Colonic mucosa (tissue), 4 donors: ENCODE measurements at places on chromosomes 16 and 17.
A peak's percentile ranks its signal among the peaks of the same experiment; 100 is the strongest.

- no peak for DNase-seq
- H3K27me3 ChIP-seq = no peaks in the 10 kb centered on the region
- no peaks in the 10 kb centered on the region for H3K4me1 ChIP-seq
- no peak overlapping the region for H3K27ac ChIP-seq
- H3K36me3 ChIP-seq = no peaks in the 10 kb centered on the region
Observed at GRCh38 chr16:11966173-11966572, 1.2 kb downstream of the TNFRSF17 start.

- no peak overlapping the region for H3K27ac ChIP-seq
- no peaks in the 10 kb centered on the region for H3K27me3 ChIP-seq
- DNase-seq = no peak
- no peaks in the 10 kb centered on the region for H3K36me3 ChIP-seq
- H3K4me1 ChIP-seq = no peaks in the 10 kb centered on the region
Observed at GRCh38 chr16:17177959-17178905, 292.5 kb downstream of the XYLT1 start.

DNA sequence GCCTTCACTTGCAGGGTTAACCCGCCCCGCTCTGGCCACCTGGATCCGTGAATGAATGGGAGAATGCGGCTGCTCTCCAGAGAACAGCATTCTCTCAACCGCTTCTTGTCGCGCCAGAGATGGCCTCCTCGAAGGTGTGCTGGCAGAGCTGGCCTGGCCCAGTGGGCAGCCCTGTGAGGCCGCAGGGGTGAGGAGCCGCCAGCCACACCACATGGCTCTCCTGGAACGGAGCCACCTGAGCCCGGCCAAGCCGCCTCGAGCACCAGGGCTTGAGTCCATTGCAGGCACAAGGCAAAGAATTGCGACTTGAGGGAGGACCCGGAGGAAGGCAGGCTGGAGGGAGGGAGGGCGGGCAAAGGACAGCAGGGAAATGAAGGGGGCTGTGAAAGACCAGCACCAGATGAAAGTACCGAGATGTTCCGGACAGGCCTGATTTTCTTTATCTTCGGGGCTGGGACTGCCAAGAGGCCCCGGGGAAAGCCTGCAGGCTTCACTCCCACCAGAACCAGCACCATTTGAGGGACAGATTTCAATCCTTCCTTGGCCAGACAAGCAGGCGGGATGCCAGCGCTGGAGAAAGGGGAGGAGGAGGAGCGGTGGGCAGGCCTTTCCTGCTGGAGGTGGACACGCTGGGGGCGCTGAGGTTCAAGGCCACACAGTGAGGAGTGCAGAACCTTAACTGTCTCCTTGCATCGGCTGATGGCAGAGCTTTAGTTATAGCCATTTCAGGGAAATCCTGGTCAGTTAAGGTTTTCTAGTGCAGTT lies 69.4 kb downstream of the MRC2 start:
- H3K27ac ChIP-seq = no peak overlapping the region
- H3K4me1 ChIP-seq = no peaks in the 10 kb centered on the region
- H3K27me3 ChIP-seq = no peaks in the 10 kb centered on the region
- H3K4me3 ChIP-seq = no peak overlapping the region
- no peaks in the 10 kb centered on the region for H3K36me3 ChIP-seq
- no peak for DNase-seq

DNA sequence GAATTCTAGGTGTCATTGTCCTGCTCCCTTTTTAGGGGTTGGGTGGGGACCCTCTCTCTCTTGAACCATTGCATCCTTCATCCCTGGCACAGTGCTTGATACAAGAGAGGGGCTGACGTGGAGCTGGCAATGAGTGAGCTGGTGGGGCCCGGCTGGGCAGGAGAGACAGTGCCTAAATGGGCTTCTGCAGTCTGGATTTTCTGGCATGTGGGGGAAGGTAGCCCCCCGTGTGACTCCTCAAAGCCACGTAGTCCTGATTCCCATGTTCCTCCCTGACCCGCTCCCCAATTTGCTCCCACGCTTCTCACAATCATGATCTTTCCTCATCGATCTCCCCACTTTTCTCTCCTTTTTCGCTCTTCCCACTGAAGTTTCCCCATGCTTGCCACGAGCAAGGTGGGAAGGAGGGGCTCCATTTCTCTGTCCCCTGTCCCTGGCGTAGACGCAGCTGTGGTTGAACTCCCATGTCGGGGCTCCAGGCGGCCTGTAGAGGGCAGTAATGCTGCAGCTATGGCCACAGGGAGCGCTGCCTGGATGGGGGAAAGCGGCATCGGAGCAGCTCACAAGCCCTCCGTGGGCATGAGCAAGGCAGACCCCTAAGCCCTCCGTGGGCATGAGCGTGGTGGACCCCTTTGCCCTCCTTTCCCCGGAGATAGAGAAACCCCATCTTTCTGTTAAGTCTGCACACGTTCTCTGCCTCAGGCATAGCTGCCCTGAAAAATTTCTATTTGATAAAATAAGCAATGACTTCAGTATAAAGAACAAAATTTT lies 47.5 kb downstream of the HAPSTR1 start:
- no peaks in the 10 kb centered on the region for H3K27me3 ChIP-seq
- H3K4me1 ChIP-seq = no peaks in the 10 kb centered on the region
- no peaks in the 10 kb centered on the region for H3K36me3 ChIP-seq
- DNase-seq = peak; percentile 72
- H3K4me3 ChIP-seq = no peak overlapping the region

DNA sequence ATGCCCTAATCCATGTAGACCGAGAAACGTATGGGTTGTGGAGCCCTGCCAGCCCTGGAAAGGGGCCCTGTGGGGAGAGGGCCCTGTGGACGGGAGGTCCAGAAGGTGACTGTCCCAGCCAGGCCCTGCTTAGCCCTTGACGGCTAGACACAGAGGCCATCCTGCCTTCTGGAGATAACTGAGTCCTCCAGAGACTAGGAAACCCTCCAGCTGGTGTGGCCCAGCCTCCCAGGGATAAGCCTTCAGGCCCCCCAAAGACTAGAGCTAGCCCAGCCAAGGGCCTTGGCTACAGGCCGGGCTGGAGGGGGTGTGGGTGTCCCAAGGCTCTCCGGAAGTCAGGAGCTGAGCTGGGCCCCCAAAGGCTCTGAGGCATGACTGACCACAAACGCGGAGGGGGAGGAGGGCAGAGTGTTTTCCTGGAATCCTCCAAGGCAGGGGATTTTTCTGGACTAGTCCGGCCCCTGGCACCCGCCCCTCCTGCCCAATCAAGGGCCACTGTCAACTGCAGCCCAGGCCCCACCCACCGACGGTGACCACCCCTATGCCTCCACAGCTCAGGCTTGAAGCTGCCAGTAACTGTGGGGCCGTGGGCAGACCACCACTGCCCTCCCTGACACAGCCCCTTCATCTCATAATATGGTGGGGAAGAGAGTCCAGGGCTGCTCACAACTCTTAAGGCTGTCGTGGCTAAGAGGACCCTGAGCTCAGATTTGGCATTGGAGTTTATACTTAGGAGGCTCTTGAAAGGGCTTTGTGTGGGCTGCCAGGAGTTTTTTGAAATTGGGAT lies 885 bp upstream of the VASN start:
- H3K27me3 ChIP-seq = no peaks in the 10 kb centered on the region
- peak; percentile 66 for DNase-seq
- H3K27ac ChIP-seq = peak overlapping the region; percentile 45
- H3K4me1 ChIP-seq = peaks cover 3% of the 10 kb centered on the region
- no peak overlapping the region for H3K4me3 ChIP-seq

DNA sequence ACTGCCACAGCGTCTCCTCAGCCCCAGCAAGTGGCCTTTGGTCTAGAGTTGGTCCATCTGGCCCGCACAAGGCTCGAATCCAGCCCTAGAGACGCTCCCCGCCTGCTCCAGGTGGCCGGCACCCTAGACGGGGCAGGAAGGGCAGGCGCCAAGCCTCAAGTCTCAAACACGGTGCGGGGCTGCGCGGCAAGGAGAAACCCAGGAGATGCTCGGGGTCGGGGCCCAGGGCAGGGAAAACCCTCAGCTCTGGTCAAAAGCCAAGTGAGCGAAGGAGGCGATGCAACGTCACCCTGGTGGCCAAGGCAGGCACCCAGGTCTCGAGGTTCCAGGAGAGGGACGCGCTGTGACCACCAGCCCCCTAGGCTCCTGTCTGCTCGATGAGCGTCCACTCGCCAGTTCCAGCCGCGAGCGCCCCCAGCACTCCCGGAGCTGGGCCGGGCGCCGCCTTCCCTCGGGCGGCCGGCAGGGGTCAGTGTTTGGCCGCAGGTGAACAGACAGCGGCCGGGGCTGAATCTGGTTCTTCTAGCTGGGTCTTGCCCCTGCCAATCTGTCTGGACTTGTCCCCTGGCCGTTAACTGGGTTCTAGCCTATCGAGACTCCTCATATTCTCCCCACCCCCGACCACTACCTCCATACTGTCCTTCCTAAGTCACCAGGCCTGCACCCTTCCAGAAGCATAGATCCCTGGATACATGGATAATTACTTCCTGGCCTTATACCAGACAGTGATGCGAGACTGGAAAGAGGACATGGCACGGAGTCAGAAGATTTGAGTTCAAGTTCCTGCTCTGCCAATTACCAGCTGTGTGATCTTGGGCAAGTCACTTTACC lies 44.0 kb downstream of the PRAC1 start:
- H3K4me3 ChIP-seq = no peak overlapping the region
- DNase-seq = peak; percentile 83
- H3K27me3 ChIP-seq = no peaks in the 10 kb centered on the region
- no peaks in the 10 kb centered on the region for H3K36me3 ChIP-seq

GRCh38 chr17:63138713-63139112 lies 172.7 kb downstream of the TANC2 start:
- DNase-seq = no peak
- H3K27ac ChIP-seq = no peak overlapping the region
- no peaks in the 10 kb centered on the region for H3K36me3 ChIP-seq
- H3K4me3 ChIP-seq = no peak overlapping the region
- no peaks in the 10 kb centered on the region for H3K27me3 ChIP-seq
- H3K4me1 ChIP-seq = no peaks in the 10 kb centered on the region

DNA sequence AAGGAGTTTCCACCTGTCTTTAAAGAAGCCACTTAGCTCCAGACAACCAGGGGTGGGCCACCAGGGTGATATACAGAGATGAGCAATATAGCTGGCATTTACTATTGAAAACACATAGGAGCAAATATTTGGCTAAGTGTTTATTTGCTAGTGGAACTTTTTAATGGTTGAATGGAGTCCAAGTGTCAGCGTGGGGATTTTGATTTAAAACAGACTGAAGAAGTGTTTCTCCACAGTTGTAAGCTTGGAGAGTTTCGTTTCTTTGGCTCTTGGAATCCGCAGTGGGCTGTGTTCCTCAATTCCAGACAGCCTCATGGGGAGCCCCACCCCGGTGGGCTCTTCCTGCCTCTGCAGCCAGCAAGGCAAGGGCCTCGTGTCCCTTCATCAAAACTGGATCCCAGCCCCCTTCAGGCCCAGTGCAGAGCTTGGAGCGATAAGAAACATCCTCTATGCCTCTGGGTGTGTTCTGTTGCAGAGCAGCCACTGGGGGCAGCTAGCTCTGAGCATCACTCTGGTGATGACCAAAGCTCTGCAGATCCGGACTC lies 36.1 kb downstream of the NOG start:
- H3K4me3 ChIP-seq = no peak overlapping the region
- no peaks in the 10 kb centered on the region for H3K27me3 ChIP-seq
- H3K4me1 ChIP-seq = no peaks in the 10 kb centered on the region

DNA sequence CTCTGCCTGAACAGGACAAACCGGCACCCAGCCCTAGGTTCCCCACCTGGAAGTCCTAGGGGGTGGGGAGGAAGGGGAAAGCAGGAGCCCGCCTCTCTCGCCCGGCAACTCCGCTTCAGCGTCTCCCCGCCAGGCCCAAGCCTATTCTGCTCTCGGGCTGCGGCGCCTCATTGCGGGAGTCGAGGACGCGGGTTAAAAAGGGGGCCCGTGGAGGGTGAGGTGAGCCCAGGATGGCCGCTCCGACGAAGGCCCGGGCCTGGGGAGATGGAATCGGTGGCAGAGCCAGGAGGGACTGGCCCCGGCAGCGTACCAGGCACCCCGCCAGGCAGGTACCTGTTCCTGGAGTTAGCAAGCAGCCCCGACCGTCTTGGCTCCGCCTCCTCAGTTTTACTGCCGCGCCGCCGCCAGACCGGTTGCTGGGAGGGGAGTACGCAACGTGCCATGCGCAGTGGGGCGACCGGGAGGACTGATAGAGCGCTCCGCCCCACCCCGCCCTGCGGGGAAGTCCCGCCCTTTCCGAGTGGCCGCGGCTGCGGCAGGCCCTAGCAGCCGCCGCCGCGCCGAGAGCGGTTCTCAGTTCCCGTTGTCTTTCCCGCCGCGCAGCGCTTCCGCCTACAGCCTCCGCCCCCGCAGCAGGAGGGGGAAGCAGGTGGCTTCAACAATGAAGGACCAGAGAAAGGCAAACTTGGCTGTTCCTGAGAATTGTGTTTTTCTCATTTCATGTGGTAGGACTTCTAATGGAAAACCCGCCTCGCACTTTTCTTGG lies at the start of gene STRADA:
TSS of gene STRADA (minus strand) at position 392 of the 766 bp plus-strand sequence. CDS start 13,430 bp downstream, outside the sequence.
- H3K4me3 ChIP-seq = peak within 1 kb of the TSS; percentile 71
- no peaks in the 10 kb centered on the region for H3K4me1 ChIP-seq
- H3K36me3 ChIP-seq = peaks cover under 1% of the 10 kb centered on the region
- H3K27me3 ChIP-seq = no peaks in the 10 kb centered on the region

GRCh38 chr17:45976755-45977505 lies 22.1 kb upstream of the STH start:
- no peak overlapping the region for H3K27ac ChIP-seq
- H3K27me3 ChIP-seq = no peaks in the 10 kb centered on the region
- H3K4me1 ChIP-seq = no peaks in the 10 kb centered on the region
- H3K36me3 ChIP-seq = no peaks in the 10 kb centered on the region
- no peak overlapping the region for H3K4me3 ChIP-seq

GRCh38 chr17:78223061-78223460 lies 8.4 kb upstream of the TMEM235 start:
- no peak for DNase-seq
- no peaks in the 10 kb centered on the region for H3K27me3 ChIP-seq
- no peaks in the 10 kb centered on the region for H3K4me1 ChIP-seq
- H3K27ac ChIP-seq = no peak overlapping the region
- H3K4me3 ChIP-seq = no peak overlapping the region

DNA sequence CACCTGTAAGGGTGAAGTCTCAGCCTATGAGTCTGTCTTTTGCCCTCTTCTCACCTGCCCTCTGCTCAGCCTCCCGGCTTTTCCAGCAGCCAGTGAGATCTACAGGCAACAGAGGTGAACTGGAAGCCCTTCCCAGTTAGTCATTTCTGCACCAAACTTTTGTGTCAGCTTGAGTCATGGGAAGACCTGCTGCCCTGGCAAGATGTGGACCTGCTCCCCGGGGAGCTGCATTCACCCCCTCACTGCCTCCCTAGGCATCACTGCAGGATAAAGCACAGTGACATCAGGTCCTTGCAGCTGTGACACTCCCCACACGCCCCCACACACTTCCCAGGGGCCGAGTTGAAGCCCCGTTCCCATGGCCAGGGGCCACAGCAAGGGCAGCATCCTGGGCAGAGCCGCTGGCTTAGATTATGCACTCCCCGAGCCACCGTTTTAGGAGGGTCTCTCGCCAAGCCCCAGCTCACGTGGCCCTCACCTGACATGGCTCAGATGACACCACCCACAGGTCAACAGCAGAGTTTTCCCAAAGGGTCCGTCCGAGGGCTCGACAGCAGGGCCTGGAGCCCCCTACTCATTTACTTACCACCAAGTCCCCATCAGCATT lies 6.5 kb upstream of the ABR start:
- no peak overlapping the region for H3K4me3 ChIP-seq
- no peak overlapping the region for H3K27ac ChIP-seq
- no peaks in the 10 kb centered on the region for H3K36me3 ChIP-seq
- H3K27me3 ChIP-seq = no peaks in the 10 kb centered on the region
- no peaks in the 10 kb centered on the region for H3K4me1 ChIP-seq
- no peak for DNase-seq
